ENCODE measurements at places on chromosomes 5 and 9. TPM values are rescaled to one million over a fixed set of nuclear protein-coding genes. Genes with fewer than 3 reads are reported as not detected.
A peak's percentile ranks its signal among the peaks of the same experiment; 100 is the strongest.

GRCh38 chr5:116573279-116573701, 1.3 kb downstream of the SEMA6A start:
- no peak overlapping the region for H3K27ac ChIP-seq
- peak overlapping the region; percentile 53 for H3K4me3 ChIP-seq
- no peaks in the 10 kb centered on the region for H3K36me3 ChIP-seq
- peaks cover 72% of the 10 kb centered on the region for H3K27me3 ChIP-seq

GRCh38 chr5:138523406-138523805, 19.6 kb downstream of the ETF1 start:
- no peaks in the 10 kb centered on the region for H3K27me3 ChIP-seq
- DNase-seq: no peak
- H3K27ac ChIP-seq: no peak overlapping the region
- peaks cover 3% of the 10 kb centered on the region for H3K4me1 ChIP-seq
- H3K36me3 ChIP-seq: no peaks in the 10 kb centered on the region

Gene RNF180
- total RNA-seq: 5.6 TPM

Gene SPATA9
- not detected for total RNA-seq

Data from endothelial cell of umbilical vein (primary cell).